ENCODE measurements at places on chromosomes 12 and 14.

DNA sequence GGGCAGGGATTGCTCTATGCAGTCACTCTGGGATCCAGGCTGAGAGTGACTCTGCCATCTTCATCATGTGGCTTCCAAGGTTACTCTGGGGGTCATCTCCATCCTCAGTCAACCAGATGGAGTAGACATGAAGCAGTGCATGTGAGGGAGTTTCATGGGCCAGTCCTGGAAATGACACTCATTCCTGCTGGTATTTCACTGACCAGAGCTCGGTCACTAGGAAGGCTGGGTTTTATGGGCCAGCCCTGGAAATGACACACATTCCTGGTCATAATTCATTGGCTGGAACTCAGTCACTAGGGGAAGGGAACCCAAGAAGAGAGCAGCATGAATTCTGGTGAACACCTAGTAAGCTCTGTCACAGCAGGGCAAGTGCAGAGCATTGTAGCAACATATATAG is 144.7 kb downstream of the SMOC1 start:
- no peak for DNase-seq

DNA sequence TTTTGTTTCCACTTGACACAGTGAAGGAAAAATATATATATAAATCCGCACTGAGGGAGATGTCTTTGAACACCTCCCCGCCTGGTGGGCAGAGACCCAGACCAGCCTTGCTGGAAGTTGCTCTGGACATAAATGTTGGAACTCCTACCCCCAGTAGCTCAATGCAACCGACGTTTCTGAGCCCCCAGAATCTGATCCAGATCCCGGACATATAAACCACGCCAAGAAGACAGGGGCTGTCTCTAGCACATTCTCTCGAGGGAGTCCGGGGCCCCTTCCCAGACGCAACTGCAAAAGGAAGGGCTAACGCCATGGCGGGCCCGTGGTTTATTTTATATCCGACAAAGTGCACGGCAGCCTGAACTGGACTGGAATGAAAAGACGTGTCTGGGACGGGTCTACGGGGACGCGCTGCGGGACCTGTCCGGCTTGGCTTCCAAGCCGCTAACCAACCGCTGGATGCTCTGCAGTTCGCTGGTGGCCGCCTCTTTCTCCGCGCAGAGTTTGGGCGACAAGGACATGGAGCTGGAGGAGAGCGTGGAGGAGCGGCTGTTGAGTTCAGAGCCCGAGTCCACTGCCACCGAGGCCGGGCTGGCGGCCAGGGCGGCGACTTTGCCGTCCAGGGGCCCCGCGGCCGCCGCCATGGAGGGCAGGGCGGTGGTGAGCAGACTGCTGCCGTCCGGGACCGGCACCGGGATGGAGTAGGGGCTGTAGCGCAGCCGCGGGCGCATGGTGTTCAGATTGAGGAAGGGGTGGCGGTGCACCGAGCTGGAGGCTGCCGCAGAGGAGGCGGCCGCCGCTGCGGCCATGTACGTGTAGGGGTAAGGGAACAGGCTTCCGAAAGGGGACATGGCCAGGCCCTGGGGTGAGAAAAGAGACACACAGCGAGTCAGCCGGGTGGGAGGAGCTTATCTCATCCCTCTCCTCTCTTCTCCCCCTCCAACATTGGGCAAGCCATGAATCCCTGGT is 12.2 kb downstream of the TBX3 start:
- DNase-seq: no peak

- DNase-seq: no peak
Observed at GRCh38 chr12:107362960-107363359, 269.6 kb upstream of the CRY1 start.

GRCh38 chr12:71938728-71939385 is at the start of gene TPH2:
Gene TPH2, plus strand, starts transcription at chr12:71938845. Its CDS starts 142 bp downstream, at chr12:71938987.
- no peak for DNase-seq

DNA sequence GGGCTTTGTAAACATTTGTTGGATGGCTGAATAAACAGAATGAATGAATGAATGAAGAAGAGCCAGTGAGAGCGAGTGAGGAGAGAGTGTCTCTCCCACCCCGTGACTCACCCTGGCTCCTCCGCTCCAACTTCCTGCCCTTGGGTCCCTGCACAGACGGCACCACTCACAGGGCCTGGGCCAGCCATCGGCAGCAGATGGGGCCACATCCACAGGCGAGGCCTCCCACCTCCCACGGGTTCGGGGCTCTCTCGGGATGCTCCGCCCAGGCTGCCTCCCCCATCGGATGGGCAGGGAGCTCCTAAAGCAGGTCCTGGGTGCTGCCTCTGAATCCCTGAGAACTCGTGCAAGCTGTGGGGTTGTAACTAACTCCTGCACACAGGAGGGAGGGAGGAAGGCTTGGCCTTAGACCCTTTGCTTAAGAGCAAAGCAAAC is 41.3 kb downstream of the CCNK start:
- DNase-seq: no peak

- no peak for DNase-seq
Observed at GRCh38 chr12:51823875-51824565, 24.5 kb downstream of the FIGNL2 start.
